ENCODE measurements at places on chromosomes 11 and 22.

DNA sequence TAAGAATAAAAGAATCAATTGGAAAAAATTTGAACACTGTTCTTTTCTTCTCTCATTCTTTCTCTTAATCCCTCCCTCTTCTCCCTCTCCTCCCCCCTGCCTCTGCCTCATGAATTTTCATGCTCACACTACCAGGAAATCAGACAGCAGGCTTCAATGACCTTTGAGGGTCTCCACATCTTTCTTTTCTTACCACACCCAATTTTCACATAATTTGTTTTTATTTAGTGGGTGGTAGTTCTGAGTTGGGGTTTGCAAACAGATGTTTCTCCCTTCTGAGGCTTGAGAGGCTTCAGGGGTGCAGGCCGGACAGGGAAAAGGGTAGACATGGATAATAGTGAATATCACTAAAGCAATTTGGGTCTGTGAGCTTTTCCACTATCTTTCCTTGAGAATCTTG, 95.5 kb downstream of the SPATA19 start:
- no peak for DNase-seq

DNA sequence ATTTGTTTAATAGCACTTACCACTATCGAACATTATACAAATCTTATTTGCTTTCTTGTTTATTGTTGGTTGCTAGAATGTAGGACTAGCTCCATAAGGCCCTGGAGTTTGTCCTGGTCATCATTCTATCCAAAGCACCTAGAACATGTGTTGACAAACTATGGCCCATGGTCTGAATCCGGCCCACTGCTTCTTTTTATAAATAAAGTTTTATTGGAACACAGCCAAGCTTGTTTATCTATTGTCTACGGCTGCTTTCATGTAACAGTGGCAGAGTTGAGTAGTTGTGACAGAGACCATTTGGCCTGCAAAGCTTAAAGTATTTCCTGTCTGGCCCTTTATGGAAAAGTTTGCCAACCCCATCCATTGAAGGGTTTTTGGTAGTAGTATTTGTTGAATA, 38.8 kb downstream of the ATXN10 start:
- DNase-seq, result no peak

- DNase-seq, result peak; percentile 5
Observed at GRCh38 chr11:128379587-128380580, 207.5 kb downstream of the ETS1 start.

GRCh38 chr11:37450613-37451012, 852.6 kb upstream of the RAG2 start:
- DNase-seq, result no peak

- DNase-seq, result no peak
Observed at GRCh38 chr11:115656669-115657068, 152.5 kb upstream of the CADM1 start.

- DNase-seq, result no peak
Observed at GRCh38 chr11:131664816-131665215, 294.4 kb downstream of the NTM start.

- DNase-seq, result no peak
Observed at GRCh38 chr22:35633520-35633919, 14.7 kb upstream of the APOL6 start.

DNA sequence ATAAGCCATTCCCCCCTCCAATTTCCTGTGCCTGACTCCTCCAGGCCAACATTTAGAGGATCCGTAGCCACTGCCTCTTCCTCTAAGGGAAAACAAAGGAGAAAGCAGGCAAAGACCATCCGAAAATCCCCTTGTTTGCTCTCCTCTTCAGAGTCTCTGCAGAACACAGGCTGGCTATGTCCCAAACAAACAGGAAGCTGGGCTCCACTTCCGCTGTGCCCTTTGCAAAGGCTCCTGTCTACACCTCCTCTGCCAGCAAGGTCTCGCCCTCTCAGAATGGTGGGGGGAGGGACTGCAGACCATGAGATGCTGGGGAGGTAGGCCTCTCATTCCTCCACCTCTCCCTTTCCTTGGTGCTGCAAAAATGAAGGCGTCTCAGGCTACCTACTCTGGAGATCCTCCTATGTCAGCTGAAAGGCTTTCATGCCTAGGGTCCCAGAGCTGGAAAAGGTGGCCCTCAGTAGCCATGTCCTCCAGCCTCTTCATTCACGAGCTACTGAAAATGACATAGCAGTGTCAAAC, 596.2 kb downstream of the BUD13 start:
- DNase-seq, result no peak

DNA sequence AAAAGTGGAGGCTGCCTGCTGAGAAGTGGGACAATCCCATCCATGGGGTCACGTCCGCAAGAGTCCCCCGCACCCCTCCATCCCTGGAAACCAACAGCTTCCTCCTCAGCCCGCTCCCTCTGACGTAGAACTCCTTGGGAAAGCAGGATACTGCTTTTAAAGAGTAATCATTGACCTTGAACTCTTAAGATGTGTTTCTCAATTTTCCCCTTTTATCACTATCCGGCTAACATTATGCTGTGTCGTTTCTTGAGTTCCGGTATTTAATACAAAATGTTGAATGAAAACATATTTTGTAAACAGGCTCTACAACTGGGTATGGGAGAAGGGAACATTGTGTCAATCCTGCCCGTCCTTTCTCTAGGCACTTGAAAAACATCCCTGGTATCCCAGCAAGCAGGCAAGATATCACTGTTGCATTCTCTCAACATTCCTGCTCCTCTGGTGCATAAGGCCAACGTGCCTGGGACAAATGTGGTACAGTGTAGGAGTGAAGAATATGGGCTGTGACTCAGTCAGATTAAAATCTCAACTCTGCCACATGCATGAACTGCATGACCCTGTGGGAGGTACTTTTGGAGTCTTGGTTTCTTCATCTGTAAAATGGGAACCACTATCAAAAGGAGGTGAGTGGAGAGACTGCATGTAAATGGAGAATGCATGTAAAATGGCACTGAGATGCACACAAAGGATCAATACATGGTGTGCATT, 52.8 kb downstream of the WT1 start:
- no peak for DNase-seq

DNA sequence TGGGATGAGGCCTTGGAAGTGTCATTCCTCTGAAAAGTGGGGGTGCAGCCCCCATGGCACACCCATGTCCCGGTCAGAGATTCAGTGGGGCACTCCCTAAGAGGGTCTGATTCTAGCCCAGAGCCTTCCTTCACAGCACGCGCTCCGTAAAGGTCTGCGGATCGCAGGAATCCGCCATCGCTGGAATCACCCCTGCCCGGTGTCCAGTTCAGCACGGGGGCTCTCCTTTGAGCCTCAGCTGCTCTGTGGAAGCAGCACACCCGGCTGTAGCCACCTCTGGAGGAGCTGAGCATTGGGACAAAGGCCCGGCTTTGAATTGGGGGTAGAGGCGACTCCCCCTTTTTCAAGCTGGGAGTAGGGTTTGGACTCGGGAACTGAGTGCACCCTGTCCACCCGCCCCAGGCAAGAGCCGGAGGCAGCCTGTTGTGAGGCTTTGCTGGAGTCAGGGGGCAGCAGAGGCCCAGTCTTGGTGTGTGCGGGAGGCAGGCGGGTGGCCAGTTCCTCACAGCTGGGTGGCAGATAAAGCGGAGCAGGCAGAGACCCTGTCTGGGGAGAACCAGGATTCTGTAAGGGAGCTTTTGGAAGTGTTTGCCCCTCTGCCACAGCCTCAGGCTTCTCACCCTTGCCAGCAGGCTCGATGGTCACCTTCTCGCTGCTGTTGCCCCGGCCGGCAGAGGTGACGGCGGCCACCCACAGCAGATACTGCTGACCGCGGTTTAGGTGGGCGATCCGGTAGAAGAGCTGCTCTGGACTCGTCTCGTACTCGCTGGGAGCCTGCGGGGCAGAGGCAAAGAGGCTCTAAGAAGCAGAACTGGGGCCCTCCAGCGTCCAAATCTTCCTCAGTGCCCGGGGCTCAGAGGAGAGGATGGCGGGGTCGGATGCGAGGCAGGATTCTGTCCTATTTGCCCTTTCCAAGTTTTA, 115.9 kb downstream of the CEP164 start:
- DNase-seq, result no peak

DNA sequence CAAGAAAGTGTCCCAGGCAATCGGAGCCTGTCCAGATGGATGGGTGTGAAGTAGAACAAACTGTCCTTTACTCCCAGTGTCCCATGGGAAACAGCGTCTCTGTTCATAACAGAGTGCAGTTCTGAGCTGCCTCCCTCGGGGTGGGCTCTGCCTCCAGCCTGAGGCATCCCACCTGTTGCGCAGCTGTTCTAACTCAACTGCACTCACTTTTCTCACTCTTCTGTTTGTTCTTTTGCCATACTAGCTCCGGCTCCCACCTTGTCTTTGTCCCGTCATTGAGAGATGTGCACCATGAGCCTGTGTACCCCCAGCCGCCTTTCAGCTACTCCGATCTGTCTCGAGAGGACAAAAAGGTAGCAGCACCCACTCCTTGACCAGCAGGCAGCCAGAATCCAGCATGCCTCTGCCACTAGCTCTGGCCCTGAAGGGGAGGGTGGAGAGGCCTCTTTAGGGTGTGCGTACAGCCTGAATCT, 20.7 kb upstream of the CDC42EP2 start:
- DNase-seq, result no peak

- no peak for DNase-seq
Observed at GRCh38 chr11:17129003-17129402, 51.5 kb upstream of the RPS13 start.

DNA sequence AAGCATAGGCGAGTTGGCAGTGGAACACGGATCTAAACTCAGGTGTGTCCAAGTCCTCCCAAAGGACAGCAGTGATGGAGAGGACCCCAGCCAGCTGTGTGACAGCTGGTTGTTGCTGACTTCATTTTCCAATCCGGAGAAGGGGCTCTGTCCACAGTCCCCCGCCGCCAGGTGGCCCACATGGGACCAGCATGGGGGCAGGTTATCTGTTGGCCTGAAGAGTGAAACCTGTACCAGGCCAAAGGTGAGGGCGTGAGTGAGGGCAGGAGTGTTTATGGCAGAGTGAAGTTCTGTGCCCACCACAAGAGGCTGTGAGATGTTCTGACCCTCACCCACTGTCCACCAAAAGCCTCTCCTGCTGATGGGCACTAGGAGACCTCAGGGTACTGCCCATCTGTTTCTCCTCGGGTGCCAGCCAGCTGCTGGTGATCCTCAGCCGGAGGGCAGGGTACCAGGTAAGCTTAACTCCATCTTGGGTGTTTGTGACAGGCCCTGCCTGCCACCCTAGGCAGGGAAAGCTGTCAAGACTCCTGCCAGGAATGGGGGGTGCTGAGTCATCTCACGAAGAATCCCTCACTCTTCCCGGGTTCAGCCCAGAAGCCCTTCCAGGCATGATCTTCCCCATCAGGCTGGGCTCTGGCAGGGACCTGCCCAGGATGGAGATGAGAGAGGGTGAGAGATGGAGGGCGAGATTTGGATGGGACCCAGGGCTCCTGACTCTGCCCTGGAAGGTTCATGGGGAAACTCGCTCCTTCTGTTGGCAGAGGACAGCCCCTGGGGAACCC, 15.5 kb upstream of the TAB1 start:
- no peak for DNase-seq

GRCh38 chr11:64247729-64248531, 1.2 kb upstream of the PPP1R14B start:
- DNase-seq, result no peak

- no peak for DNase-seq
Observed at GRCh38 chr11:111759778-111760407, 6.3 kb downstream of the PPP2R1B start.

GRCh38 chr11:111935317-111936039, 1.7 kb upstream of the DIXDC1 start:
- no peak for DNase-seq

DNA sequence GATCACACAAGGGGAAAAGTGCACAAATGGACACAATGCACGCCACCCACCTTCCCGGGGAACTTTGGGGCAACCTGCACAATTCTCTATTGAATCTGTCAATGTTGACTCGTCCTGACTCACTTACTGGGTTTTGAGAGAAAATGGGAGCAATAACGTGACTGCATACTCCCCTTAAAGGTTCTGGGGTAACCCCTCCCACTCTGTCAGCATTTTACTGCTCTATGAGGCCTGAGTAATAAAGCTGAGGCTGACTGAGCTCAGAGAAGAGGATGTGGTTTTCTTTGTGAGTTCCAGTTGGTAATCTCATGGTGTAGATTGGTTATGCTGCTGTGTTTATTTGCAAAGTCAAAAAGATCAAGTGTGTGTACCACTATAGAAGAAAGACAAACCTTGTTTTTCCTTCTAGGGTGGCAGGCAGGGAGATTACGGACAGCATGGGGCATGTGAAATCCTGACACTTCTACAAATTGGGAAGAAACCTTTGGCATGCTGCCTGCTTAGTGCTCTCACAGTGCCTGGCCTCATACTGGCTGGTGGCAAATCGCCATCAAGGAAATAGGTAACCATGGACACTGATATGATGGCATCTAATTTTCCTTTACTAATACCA, 16.1 kb upstream of the APOA1 start:
- DNase-seq, result peak; percentile 42

- no peak for DNase-seq
Observed at GRCh38 chr11:22768281-22768680, 61.3 kb downstream of the SVIP start.

- DNase-seq, result no peak
Observed at GRCh38 chr11:69209038-69209350, 53.3 kb downstream of the SMIM38 start.

GRCh38 chr11:62553080-62553838, 6.7 kb upstream of the AHNAK start:
- no peak for DNase-seq

DNA sequence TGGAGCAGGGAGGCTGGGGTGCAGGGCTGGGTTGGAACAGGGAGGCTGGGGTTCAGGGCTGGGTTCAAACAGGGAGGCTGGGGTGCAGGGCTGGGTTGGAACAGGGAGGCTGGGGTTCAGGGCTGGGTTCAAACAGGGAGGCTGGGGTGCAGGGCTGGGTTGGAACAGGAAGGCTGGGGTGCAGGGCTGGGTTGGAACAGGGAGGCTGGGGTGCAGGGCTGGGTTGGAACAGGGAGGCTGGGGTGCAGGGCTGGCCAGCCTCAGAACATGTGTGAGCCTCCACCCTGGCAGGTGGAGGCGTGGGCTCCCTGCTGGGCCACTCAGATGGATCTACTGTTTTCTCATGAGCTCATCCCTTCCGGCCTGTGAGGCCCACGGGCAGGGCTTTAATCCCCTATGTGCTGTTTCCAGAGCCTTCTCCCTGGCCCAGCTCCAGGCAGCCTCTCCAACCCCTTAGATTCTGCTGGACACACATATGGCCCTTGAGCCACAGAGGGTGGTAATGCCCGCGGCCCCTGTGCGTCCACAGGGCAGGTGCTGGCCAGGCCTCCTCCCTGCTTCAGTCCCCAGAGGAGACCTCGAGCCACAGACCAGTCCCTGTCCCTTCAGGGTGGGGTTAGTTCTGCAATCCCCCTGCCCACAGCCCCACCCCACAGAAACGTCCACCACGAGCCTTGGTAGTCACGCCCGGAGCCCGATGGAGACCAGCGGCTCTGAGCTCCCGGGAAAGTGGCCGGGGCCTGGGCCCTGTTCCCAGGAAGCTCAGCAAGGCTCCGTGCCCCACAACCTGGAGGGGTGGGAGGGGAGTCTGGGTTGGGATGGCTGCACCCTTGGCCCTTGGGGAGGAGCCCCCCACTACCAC, 197.9 kb downstream of the BRD1 start:
- DNase-seq, result no peak
